ENCODE measurements at places on chromosomes 1 and 21.

DNA sequence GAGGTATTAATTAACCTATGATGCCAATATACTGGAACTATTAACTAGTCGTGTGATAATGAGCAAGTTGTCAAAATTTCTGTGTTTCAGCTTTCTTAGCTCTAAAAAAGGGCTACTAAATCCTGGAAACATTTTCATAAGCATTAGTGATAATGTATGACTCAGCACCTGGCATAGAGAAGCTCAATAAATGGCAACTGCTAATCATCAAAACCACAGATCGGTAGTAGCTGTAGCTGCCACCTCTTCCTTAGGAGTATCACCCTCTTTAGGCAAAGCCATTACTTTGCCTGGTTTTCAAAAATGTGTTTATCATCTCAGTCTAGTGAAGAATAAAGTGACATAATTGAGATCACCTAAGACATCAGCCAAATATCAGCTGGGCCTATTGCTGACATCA is 75.5 kb downstream of the TPR start:
- no peak for DNase-seq

- no peak for DNase-seq
Measured at GRCh38 chr1:67560580-67561255, 124.3 kb upstream of the GADD45A start.

DNA sequence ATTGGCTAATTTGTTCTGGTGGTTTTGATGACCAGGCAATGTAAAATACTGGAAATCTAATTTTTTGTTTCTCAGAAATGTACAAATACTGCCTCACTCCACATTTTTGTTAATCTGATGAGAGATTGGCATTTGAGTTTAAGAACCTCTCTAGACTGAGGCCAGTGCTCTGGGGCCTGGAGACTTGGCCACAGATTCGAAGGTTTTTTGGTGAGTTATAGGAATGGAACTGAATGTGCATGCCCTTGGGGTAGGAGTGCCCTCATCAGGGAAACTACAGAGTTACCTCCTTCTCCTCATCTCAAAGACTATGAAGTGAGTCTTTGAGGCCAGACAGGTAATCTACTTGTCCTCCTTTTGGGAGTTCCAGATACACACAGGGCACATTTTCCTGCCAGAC is 347.9 kb downstream of the LTN1 start:
- DNase-seq = no peak

DNA sequence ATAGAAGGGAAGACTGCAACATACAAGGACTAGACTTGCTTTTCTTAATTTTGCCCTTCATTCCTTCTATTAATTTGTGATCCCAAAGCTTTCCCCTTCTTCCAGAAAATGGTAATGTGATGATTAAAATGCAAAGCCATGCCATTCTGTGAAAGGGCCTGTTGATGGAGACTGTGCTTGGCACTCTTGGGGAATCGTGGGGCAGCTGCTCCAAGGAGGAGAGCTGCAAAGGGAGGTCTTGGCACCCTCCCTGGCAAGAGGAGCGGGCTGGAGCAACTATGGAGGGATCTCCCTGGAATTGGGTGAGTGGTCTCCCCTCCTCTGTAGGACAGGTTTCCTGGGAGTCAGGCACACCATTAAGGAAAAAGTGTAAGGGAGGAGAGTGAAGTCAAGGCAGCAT is 16.6 kb downstream of the CACNA1S start:
- no peak for DNase-seq

DNA sequence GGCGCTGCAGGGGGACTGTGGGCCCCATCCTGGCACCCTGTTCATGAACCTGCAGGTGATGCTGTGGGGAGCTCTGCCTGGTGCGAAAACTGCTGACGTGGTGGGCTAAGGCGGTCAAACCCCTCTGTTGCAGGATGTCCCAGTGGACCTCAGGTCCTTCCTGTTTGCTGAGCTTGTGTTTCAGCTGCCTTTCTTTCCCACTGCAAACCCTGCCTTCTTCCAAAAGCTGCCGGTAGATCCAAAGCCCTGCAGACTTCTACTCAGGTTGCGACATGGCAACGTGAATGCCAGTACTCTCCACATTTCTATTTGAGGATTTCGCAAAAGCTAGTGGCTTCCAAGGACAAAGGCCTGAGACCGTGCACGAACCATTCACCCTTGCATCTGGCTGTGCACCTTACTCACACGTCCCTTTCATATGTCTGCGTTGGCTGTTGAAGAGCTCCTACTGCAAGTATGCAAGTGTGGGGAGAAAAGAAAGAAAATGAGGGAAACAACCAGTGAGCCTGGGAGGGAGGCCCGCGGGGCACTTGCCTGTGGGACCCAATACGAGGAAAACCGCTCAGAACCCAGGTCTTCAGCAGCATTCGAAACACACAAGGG is 6.2 kb upstream of the RRP1 start:
- no peak for DNase-seq

GRCh38 chr1:22295856-22296255 is 153.0 kb upstream of the WNT4 start:
- no peak for DNase-seq

DNA sequence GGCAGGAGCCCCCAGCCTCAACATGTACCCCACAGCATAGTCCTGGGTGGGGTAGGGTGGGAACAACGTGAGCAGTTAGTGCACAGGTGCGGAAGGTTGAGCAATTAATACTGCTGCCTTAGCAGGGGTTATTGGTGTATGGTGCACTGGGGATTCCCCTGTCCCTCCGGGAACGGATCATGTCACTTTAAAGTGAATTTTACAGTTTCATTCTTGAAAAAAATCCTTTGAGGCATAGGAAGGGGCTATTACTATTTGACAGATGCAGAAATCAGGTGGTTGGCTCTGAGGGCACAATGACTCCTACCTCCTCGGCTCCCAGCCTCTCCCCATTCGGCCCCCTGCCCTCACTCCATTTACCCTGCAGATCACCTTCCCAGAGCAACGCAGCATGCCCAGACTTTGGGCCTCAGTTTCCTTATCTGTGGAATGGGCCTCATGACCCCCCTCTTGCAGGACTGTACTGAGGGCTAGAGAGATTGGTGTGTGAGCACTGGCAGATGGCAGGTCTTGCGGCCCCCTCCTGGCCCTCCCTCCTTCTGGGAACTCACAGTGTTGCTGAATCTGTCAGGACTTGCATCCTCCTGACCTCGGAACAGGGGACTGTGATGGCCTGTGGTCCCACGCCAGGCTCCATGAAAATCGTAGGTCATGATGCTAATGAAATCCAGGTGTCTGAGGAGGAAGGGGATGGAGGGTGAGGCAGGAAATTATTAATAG is 5.1 kb upstream of the MYBPH start:
- no peak for DNase-seq

DNA sequence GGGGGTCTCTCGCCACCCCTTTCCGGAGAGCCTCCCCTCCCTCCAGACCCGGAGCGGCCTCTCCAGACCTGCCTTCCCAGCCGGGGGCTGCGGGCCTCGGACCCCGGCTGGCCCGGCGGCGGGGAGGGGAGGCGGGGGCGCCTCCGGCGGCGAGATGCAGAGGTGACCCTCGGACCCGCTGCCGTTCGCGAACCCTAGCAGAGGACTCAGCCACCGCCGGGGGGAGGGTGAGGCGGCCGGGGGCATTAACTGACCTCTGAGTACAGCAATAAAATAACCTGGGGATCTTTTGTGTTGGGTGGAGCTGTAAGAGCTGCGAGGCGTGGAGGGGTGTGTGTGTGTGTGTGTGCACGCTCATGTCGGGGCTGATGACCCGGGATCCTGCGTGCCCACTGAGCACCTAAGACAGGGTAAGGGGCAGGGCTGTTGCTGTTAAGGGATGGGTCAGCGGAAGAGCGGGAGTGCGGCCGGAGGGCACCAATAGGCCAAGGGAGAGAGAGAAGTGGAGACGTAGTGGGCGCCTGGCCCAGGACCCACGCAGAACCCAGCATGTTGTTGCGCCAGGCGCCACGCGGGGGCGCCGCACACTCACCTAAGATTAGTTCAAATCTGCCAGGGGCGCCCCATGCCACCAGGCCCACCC is 6.3 kb downstream of the HAPLN2 start:
- DNase-seq = peak; percentile 41

DNA sequence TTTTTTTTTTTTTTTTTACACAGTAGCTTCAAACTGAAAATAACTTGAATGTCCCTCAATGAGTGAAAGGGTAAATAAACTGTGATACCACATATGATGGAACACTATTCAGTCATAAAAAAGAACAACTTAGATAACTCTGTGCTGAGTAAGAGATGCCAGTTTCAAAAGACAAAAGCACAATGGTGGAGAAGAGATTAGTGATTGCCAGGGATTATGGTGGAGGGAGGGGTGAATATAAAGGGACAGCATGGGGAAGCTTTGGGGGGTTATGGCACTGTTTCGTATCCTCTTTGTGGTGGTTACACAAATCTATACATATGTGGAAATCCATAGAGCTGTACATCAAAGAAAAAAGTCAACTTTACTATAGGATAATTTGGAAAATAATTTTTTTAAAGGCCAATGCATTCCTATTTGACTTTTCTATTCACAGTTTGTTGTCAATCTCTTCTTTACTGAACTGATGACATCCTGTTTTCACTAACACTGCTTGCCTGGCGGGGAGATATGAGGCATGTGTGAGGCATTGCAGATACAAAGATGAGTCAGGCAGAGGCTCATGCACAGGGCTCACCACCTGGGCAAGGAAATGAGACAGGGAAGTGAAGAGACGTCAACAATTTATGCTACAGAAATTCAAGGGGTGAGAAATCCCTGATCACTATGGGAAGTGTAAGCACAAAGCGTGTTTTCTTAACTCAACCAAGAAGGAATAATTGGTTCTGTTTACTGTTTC is 302.7 kb downstream of the DUSP10 start:
- DNase-seq = peak; percentile 99

DNA sequence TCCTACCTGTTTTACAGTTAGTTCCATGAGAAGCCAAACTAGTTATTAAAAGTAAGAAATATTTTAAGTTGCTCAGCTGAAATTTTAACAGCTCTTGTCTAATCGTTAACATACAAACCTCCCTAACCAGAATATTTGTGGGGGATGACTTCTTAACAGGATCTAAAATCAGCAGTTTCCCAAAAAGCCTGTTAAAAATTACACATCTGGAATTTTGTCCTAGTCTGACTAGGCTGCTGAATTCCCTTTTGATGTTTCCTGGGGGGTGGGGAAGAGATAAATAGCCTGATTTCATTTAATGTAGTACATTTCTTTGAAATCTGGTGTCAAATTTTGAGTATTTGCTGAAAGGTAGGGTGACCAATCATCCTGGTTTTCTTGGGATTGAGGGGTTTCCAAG is 78.8 kb upstream of the ARHGAP29 start:
- peak; percentile 92 for DNase-seq

- no peak for DNase-seq
Measured at GRCh38 chr21:27513016-27513415, 546.1 kb upstream of the ADAMTS5 start.

DNA sequence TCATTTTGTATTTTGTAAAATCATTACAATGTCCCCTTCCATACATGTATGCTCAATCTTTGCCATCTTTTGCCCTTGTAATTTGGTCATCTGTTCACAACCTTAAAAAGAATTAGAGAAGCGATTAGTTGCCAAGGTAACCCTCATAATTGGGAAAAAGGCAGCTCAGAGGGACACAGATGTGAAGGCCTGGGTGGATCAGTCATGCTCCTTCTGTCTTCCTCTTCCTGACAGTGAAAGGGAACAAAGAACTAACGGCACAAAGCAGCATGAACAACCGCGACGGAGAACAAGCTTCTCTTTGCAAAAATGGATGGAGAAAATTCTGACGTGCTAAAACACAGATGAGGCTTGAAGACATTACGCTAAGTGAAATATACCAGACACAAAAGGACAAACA is 78.7 kb upstream of the COG2 start:
- no peak for DNase-seq

Measured in kidney tubule cell (primary cell).